ENCODE measurements at places on chromosomes 1 and 21.

DNA sequence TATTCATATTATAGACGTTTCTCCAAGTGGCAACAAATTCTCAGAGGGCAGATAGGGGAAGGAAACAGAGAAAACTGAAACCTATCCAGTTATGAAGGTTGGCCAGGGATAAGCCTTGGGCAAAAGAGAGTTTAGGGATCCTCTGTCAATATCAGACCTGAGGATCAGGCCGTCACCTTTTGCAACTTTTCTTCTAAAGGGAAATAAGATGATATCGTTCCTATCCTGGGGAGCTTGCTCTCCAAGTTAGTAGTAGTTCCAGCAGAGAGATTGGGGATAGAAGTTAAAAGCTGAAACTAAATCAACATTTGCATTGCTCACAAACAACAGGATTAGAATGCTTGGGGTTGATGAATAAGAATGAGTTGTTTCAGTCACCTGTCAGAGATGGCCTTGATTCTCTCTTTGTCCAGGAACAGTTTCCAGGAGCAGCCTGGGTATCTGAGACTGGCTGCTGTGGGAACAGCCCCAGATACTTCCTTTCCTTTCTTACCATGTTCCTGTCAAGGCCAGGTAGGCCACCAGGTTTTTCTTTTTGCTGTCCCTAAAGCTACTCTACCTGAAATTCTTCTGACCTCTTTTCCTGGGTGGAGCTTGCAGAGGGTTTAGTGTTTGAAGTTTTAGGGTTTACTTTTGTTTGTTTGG is 2.5 kb downstream of the RIIAD1 start:
- DNase-seq, result no peak

DNA sequence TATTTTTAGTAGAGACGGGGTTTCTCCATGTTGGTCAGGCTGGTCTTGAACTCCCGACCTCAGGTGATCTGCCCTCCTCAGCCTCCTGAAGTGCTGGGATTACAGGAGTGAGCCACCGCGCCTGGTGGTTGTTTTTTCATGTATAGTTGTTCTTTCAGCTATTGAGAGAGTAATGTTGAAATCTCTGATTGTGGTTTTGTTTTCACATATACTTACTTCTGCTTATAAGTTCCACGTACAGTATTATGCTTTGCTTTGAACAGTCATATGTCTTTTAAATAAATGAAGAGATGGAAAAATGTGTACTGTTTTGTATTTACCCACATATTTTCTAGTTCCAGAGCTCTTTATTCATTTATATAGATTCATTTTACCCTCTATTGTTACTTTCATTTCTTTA is 44.5 kb downstream of the MARK1 start:
- DNase-seq, result no peak

- DNase-seq, result no peak
Measured at GRCh38 chr1:2976180-2976562, 45.1 kb upstream of the ACTRT2 start.

DNA sequence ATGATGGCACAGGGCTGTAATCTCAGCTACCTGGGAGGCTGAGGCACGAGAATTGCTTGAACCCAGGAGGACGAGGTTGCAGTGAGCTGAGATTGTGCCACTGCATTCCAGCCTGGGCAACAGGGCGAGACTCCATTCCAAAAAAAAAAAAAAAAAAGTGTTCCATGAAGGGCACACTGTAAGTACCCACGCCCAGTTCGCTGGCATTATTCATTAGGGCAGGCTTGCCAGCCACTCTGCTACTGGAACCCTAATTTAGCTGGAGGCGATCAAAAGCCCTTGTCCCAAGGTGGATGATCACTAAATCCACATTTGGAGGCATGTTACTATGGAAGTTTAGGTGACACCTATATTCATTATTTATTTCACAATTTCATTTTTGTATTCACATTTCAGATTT is 5.0 kb downstream of the IFNLR1 start:
- no peak for DNase-seq

DNA sequence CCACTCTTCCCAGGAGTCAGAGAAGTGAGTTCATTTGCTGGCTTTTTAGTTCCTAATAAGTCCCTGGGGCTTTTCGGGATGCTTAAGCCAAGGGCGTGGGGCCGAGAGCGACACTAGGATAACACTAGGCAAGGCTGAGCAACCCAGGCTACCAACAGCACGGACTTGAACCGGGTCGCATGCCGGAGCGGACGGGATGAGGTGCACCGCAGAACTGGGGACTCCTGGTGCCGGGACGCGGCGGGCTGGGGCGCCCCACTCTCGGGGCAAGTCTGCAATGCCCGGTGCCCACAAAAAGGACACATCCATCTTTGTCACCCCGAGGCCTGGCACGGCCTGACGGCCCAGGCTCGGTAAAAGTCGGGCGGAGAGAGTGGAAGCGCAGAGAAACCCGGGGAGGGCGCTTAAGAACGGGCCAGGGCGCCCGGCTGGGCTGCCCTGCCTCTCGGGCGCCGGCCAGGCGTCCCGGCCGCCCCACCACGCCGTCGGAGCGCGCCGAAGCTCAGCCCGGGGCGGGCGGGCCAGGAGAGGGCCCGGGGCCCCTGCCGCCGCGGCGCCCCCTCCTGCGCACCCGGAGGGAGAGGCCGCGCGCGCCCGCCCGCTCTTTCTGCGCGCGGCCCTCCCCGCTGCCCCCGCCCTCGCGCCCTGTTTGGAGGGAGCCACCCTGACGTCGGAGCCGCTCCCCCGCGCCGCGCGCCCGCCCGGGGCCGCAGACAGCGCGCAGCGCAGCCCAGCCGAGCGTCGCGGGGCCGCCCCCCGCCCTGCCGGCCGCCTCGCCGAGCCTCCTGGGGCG is at the start of gene NBL1:
NBL1 (plus strand) TSS at position 710 of the 793 bp plus-strand sequence. CDS start 10,720 bp downstream, outside the sequence.
- DNase-seq, result peak; percentile 57

- DNase-seq, result no peak
Measured at GRCh38 chr1:184509105-184509504, 122.3 kb downstream of the C1orf21 start.

- no peak for DNase-seq
Measured at GRCh38 chr1:218991089-218991488, 182.6 kb upstream of the LYPLAL1 start.

- DNase-seq, result no peak
Measured at GRCh38 chr1:69086148-69086547, 481.6 kb upstream of the LRRC7 start.

- DNase-seq, result no peak
Measured at GRCh38 chr1:19794583-19794982, 5.1 kb downstream of the TMCO4 start.

DNA sequence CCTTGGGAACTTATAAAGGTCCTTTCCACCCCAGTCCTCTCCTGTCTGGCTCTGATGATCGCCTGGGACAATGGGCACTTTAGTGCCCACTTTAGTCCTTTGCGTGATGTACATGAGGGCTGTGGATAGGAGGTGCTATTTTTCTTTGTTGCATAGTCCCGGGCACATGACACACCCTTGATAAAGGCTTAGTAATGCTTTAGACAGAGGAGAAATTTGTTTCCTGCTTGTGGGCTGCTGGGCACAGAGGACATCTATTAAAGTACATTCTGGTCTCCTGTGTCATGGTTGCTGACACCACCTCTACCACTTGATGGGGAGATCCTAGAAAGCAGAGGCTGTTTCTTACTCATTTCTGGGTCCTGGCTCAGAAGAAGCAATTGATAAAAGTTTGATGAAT is 5.4 kb upstream of the KNCN start:
- DNase-seq, result no peak

- no peak for DNase-seq
Measured at GRCh38 chr1:232422098-232422497, 207.8 kb downstream of the SIPA1L2 start.

DNA sequence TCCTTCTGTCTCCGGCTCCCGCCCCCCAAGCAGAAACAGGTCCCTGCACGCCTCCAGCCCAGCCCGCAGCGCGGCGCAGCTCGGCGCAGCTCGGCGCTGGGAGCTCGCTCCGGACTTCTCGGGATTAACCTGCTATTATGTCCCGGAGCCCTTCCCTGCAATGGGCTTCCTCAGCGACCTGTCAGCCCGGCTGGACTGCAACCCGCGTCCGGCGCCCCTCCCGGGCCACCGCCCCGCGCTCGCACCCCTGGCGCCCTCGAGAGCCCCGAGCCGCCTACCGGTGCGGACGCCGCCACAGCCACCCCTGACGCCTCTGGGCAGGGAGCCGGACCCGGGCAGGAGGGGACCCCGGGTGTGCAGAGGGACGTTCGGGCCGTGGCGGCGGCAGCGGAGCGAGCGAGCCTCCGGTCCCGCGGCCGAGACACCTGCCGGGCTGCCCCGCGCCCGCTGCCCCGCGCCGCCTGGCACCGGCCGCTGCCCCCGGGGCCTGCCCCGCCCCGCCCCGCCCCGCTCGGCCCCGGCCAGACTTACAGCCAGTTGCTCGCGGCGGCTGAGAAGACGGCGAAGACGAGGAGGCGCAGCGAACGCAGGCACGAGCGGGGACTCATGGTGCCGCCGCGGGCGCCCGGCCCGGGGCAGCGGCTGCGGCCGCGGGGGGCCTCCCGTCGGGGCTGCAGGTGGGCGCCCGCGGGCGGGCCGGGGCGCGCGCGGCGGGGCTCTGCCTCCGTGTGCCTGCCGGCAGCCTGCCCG is 407 bp downstream of the WNT4 start:
- no peak for DNase-seq

GRCh38 chr1:61568460-61569302 is 156.3 kb downstream of the TM2D1 start:
- no peak for DNase-seq

DNA sequence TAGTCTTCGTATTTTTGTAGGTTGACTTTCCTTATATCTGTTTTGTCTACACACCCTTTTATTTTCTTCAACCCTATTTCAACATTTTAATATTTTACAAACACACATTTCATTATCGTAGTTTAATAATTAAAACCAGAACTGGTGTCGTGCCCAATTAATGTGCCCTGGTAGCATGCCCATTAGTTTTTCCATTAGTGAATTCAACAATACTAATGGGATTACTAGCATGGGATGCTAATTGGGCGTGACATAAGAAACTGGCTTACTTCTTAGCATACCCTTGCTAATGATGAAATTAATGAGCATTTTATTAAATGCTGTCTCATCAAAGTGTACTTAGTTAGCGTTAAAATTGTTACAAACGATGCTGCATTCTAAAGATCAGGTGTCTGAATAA is 332.7 kb downstream of the USH2A start:
- no peak for DNase-seq

GRCh38 chr1:58094221-58094620 is 452.3 kb downstream of the OMA1 start:
- no peak for DNase-seq

DNA sequence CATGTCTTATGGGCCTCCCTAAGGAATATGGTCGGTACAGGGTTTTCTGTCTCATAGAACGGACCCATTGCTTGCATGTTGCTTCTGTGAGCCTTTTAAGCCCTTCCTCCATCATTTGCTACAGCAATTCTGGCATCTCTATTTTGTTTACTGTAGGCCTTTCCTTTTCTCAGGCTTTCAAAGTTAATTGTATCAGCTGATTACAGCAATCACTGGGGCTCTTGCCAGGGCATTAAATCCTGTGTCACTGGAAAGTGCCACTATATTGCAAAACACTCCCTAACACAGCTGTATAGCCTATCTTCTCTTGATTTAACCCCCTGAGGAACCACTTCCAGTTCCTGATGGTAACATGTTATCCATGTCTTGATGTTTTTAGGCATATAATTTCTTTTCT is 156.5 kb downstream of the PDE4B start:
- no peak for DNase-seq

DNA sequence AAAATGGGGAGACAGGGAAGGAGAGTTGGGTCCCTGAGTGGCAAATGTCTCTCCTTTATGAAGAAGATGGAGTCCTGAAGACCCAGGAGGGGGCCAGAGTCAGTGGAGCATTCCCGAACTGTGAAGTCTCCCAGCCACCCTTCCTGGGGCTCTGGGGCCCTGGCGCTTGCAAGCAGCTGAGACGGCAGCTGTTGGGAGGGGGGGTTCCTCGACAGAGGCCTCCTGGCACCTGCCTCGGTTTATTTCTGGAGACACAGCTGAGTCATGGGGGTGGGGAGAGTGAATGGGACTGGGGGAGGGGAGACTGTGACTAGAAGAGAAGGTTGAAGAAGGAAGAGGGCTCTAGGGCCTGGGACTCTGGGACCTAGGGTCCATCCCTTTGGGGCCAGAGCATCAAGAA is 14.0 kb downstream of the NES start:
- DNase-seq, result no peak

DNA sequence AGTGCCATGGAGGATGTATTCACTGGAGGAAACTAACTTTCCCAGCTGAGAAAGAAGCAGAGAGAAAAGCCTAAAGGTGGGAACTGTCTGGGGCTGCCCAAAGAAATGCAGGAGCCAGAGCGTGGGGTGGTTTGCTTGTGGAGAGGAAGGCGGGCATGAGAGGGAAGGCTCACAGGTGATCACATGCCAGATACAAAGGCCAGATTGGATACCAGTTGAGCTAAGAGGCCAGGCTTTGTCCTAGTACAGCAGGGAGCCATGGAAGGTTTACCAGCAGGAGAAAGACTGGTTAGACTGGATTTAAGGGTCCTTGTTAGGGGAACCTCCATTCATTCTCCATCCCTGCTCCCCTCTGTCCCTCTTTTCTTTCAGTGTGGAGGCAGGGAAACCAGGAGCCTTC is 66.4 kb downstream of the BEND5 start:
- DNase-seq, result no peak

DNA sequence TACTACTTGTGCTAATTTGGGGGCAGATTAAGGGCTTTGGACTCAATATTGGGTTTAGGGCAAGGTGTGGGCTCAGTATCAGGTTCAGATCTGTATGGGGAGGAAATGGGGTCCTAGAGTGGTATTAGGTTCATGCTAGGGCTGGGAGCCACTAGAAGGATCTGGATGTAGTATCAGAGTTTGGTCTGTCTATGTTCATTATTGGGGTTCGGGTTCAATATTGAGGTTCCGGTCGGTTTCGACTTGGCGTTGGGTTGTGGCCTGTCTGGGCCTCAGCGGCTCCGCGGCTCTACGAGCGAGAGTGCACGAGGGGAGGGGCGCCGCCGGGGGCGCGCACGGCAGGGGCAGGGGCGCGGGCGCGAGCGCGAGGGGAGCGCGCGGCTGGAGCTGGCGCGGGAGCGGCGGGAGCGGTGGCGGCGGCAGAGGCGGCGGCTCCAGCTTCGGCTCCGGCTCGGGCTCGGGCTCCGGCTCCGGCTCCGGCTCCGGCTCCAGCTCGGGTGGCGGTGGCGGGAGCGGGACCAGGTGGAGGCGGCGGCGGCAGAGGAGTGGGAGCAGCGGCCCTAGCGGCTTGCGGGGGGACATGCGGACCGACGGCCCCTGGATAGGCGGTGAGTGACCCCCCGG is at the start of gene PTPRF:
PTPRF (plus strand) TSS at position 401 of the 624 bp plus-strand sequence. CDS start 14,193 bp downstream, outside the sequence.
- no peak for DNase-seq

DNA sequence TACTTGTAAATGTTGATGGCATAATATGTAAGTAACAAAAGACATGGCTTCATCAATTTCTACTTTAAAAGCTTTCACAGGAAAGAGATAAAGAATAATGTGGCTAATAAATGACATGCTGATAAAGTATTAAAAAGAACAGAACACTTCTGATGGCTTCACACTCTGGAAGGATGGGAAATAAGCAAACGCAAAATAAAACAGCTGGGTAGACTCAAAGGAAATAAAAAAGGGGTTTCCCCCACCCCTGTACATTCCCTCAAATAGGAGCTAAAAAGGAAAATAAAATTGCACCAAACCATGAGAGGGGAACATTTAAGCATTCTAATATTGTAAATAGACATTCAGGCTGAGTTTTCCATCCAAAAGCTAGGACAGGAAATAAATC is 27.0 kb upstream of the DYRK1A start:
- no peak for DNase-seq

Measured in stimulated activated CD4-positive, alpha-beta T cell treated with anti-CD3 and anti-CD28 coated beads, Interleukin-15, amount 100 ng/mL, for 1 hour (primary cell).